ENCODE measurements at places on chromosomes 6 and 20.
A peak's percentile ranks its signal among the peaks of the same experiment; 100 is the strongest.

DNA sequence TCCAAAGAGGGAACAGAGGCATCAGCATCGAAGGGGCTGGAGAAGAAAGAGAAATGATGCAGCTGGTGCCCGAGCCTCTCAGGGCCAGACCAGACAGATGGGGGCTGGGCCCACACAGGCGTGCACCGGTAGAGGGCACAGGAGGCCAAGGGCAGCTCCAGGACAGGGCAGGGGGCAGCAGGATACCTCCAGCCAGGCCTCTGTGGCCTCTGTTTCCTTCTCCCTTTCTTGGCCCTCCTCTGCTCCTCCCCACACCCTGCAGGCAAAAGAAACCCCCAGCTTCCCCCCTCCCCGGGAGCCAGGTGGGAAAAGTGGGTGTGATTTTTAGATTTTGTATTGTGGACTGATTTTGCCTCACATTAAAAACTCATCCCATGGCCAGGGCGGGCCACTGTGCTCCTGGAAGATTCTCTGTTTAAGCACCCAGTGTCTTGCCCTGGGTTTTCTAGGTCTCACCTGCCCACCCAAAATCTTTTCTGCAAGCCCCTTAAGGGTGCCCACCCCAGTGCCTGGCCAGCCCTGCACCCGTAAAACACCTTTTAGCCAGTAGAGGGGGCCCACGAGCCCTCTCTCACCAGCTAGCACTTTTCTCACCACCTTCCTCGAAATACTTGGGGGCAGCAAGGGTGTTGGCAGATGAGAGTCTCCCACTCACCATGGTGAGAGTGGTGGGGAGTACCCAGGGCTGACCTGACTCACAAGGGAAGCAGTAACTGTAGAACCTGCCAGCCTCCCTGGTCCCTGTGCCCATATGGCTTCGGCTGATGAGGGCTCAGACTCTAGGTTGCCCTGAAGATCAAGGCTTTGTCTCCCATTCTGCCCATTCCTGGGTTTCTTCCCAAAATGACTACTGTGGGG lies 35.7 kb upstream of the ID1 start:
- DNase-seq = no peak

DNA sequence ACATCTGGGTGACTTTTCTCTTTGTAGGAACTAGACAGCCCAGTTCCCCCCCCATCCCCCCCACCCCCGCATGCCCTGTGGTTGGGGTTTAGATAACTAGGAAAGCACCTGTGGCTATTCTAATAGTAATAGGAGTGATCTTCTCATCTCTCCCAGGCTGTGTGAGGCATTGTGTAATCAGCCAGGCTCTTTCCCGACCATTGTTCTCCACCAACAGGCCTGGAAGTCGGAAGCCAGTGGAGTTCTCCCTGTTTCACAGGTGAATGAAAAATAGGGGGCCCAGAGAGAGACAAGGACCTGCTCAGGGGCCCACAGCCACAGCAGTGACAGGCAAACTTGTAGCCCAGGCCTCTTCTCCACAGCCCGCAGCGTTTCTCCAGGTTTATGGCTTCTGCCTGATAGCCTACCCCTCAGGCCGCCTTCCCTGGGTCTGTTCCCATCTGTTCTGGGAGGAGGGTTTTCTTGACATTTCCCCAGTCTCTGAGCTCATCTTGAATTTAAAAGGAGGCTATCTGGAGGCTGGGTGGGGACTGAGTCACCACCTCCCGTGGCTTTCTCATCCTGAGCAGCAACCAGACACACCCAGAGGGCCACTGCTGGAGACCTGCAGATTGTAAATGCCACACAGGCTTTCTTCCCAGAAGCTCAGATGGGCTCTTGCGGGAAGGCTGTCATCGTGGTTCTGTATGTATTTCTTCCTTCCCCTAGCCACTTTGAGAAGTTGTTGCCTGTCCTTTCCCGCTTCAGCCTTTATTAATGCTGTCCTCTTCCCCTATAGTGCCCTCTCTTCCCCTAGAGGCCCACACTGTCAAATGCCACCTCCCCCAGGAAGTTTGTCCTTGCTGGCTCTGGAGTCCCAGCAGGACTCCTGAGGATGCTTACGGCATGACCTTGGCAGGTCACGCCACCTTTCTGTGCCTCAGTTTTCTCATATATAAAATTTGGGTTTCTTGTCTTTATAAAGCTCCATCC lies 75.9 kb upstream of the MYL9 start:
- DNase-seq = no peak

GRCh38 chr6:143241111-143241510 lies 180.4 kb downstream of the AIG1 start:
- DNase-seq = no peak

GRCh38 chr6:136318676-136319075 lies 29.0 kb upstream of the BCLAF1 start:
- DNase-seq = no peak

DNA sequence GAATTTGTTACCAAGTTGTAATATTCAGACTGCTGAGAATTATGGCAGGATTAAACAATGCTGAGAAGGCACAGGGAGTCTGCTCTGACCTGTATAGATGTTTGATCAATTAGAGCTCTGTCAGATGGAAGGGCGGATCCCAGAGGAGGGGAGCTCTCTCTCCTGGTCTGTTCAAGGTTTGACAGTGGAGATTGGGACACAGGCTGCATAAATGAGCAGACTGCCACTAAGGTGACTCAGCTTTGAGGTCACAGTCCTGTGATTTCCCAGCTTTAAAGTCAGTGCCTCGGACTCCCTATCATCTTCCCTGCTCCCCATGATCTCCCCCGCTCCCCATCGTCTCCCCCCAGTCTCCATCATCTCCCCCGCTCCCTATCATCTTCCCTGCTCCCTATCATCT lies 59.2 kb upstream of the SLC22A23 start:
- DNase-seq = no peak

DNA sequence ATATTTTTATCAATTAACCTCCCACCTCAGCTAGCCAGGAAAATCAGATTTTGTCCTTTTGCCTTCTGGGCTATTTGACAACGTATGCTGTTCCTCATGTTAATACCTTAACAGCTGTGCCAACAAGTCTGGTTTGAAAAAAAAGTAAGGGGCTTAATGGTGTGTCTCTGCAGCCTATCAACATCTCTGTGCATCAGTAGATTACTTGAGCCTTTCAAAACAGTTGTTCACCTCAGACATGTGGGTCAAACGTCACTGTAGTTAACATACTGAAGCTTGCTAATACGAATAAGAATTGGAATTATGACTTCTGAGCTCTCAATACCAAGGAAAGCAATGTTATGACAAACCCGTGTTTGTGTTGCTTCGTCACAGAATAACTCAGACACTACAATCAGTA lies 23.0 kb downstream of the CEP57L1 start:
- no peak for DNase-seq

GRCh38 chr6:20237677-20238460 lies 25.6 kb upstream of the MBOAT1 start:
- no peak for DNase-seq

GRCh38 chr20:58192567-58192966 lies 35.9 kb downstream of the ANKRD60 start:
- DNase-seq = no peak

DNA sequence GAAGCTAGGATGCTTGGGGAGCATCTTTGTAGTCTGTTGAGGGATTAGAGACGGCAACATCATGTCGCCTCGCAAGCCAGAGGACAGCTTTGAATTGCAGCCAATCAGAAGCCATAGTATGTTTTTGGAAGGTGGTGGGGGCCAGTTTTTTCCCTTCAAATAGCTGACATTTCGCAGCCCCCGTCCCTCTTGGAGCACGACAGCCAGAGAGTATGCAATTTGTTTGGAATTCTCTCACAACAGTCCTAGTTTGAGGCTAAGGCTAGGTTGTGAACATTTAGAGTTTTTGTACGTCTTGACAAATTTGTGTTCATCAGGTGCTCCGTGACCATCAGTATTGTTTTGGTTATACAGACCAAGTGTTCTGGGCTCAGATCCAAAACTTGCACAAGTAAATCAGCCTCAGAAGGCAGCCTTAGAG lies 83.3 kb downstream of the PLCB1 start:
- no peak for DNase-seq

- no peak for DNase-seq
Observed at GRCh38 chr20:59194023-59194935, 30.7 kb downstream of the ZNF831 start.

- DNase-seq = no peak
Observed at GRCh38 chr20:905396-905961, 10.7 kb downstream of the ANGPT4 start.

GRCh38 chr6:167839755-167840154 lies 13.0 kb downstream of the AFDN start:
- no peak for DNase-seq

- no peak for DNase-seq
Observed at GRCh38 chr6:44289726-44290260, 19.5 kb downstream of the TMEM151B start.

GRCh38 chr20:62149532-62150309 lies 6.2 kb downstream of the SS18L1 start:
- DNase-seq = no peak

- DNase-seq = no peak
Observed at GRCh38 chr20:4717816-4718570, 3.7 kb upstream of the PRND start.

- no peak for DNase-seq
Observed at GRCh38 chr6:67160820-67161219, 1453.8 kb upstream of the EYS start.

GRCh38 chr6:118859517-118860064 lies 34.4 kb upstream of the ASF1A start:
- no peak for DNase-seq

GRCh38 chr6:14626556-14626955 lies 509.0 kb downstream of the CD83 start:
- DNase-seq = no peak

GRCh38 chr20:14986026-14986655 lies 648.7 kb upstream of the FLRT3 start:
- DNase-seq = no peak

GRCh38 chr6:107082045-107082444 lies 33.3 kb downstream of the BEND3 start:
- DNase-seq = no peak

DNA sequence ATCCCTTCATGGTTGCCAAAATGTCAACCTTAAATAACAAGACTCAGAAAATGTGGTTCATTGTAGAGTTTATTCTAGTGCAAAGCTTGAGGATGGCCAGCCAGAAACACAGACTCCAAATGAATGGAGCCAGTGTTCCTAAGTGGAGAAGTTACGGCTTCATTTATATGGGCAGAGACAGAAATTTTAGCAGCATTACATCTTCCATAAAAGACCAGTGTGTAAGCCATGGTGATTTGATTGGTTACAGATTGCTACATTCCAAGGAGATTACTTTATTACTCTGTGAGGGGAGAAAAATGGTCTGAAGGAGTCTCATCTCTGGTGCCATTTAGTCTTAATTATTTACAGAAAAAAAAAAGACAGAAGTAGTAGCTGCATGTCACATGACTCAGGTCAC lies 97.8 kb downstream of the OTOR start:
- DNase-seq = no peak

DNA sequence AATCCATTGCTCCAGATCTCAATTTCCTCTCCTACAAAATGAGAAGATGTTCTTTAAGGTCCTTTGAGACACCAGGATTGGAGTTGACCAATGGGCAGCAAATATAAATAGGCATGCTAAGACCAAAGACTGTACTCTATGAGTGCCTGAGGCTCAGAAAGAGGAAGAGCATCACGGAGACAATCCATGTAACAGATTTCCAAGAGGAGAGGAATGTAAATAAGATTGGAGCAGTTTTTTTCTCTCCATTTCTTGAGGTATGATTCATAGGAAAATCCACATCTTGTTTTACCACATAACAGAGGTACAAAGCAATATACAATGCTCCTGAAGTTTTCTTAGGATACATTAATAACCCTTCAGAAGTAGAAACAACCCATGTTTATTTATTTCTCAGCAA lies 109.8 kb downstream of the UBE3D start:
- DNase-seq = no peak

GRCh38 chr20:33789109-33789857 lies 21.9 kb upstream of the CHMP4B start:
- DNase-seq = no peak

DNA sequence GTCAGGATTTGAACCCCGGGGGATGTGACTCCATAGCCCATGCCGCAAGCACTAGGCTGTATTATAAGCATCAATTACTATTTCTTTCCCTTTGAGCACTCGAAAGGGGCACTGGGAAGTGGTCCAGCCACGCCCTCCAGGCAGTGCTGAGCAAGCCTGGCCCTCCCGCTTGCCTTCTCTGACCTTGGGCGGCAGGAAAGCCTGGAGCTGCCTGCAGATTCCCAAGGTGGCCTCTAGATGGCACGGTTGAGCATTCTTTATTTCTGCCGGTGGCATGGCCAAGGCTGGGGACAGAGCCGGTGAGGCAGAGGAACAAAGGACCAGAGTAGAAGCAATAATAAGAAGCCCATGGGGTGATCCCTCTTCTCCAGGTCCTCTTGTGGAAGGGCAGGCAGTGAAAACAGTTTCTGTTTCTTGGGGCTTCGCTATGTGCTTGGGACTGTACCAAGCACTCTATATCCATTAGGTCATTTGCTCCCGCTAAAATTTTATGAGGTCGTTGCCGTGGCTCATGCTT lies 32.0 kb downstream of the ARHGAP40 start:
- peak; percentile 66 for DNase-seq

GRCh38 chr20:4052554-4052953 lies 37.2 kb upstream of the RNF24 start:
- DNase-seq = no peak

GRCh38 chr20:7695635-7696034 lies 244.6 kb downstream of the HAO1 start:
- no peak for DNase-seq

- DNase-seq = no peak
Observed at GRCh38 chr6:158879180-158879579, 60.0 kb upstream of the EZR start.

GRCh38 chr6:128519132-128519930 lies 1.1 kb downstream of the PTPRK start:
- peak; percentile 43 for DNase-seq

Data from neuronal stem cell (in vitro differentiated cells).